ENCODE measurements at places on chromosomes 1 and 21.

GRCh38 chr1:24308365-24309015 is 10.7 kb upstream of the GRHL3 start:
- DNase-seq, result peak; percentile 83

DNA sequence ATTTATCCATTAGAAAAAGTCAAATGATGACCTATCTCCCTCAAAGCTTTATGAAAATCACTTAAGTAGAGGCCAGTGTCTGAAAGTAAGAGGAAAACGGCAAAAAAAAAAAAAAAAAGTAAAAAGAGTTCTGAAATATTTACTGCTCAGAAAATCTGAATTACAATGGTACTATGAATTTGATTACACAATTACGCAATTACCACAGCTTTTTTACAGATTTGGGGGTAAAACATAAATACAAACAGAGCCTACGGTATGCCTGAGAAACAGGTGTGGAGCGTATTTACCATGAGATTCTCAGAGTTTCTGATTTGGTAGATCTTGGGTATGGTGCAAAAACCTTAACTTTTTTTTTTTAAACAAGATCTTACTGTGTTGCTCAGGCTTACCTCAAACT is 15.9 kb upstream of the FBXO28 start:
- no peak for DNase-seq

GRCh38 chr1:24149866-24150233 is 6.9 kb upstream of the IL22RA1 start:
- DNase-seq, result no peak

GRCh38 chr1:205026181-205026580 is 16.8 kb upstream of the CNTN2 start:
- peak; percentile 58 for DNase-seq

DNA sequence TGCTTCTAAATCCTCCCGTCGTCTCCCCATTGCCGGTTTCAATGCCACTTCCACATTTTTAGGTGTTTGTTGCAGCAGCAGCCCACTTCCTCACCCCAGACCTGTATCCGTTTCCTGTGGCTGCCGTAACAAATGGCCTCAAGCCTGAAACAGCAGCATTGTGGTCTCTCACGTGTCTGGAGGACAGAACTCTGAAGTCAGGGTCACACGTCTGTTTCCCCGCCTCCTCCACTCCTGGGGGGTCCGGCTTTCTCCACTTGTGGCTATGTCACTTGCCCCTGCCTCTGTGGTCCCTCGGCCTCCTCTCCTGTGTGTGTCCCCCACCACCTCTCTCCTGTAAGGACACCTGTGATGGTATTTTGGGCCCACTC is 21.8 kb downstream of the TRPM2 start:
- DNase-seq, result no peak

DNA sequence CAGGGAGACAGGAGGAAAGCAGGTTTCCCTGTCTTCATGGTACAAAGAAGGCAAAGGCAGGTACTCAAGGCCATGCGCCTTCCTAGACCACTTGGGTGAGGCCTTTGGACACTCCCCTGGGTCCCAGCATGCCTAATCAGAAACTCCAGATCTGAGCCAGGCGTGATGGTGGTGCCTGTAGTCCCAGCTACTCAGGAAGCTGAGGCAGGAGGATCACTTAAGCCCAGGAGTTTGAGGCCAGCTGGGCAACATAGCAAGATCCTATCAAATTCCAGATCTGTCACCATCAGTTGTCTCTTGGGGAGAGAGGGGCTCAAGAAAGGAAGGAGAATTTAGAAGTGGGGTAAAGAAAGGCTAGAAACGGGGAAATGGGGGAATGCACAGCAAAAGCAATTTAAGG is 96.3 kb upstream of the SLC25A33 start:
- no peak for DNase-seq

Measured in iPS-NIHi11 (cell line).